ENCODE measurements at places on chromosomes 16 and 17.

- DNase-seq = no peak
Observed at GRCh38 chr17:82300707-82301270, 16.6 kb downstream of the CD7 start.

DNA sequence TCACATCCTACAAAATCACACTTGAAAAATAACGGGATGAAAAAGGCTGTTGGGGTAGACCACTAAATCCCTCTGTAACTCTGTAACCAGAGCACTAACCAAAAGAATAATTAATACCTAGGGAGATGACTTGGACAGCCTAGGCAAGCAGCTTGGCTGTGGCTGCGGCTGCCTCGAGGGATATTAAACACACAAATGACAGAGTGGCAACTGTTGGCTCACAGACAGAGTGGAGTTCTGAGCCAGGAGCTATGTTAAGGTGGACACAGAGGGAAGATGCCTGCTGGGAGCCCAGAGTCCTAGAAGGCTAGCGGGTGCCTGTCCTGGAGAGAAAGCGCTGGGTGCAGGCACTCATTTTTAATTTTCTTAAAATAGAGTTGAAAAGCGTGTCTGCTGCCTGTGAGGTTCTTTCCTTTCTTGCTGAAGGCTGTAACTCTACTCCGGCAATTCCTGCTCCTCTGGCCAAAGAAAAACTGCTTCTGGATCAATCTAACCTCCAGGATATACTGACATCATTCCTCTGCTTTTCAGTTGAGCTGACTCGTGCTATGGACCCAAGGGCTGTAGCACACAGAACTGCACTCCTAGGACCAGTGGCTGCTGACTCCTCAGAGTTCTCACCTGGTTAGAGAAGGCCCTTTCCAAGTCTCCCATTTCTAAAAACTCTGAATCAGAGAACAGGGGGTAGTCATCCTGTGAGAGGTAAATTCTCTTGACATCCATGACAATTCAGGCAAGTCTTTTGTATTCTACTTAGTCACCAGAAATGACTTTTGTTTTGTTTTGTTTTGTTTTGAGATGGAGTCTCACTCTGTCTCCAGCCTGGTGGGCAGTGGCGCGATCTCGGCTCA, 147.9 kb downstream of the STX8 start:
- DNase-seq = no peak

DNA sequence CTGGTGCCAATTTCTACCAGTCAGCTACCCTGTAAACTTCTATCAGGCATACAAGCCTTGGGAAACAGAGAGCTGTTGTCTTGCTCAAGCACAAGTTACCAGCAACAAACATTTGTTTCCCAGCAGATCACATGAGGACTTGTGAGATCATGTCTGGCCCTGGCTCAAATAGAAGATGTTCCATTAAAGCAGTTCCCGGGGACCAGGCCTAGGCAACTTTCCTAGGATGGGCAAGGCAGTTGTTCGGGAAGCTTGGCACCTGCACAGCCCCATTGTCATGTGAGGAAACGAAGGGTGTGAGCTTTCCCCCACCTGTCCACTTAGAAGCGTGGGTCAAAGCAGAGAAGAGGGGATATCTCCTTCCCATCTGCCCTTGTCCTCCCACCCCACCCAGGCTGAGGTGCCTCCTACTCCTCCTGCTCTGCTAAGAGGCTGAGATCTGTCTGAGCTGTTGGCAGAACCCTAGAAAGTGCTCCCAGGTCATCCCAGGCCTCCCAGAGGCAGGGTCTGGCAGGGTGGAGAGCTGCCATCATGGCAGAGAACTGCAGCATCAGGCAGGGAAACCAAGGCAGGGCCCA, 11.2 kb upstream of the SLC47A2 start:
- DNase-seq = no peak

GRCh38 chr17:49520386-49521087, 25.4 kb downstream of the NGFR start:
- DNase-seq = no peak

- no peak for DNase-seq
Observed at GRCh38 chr17:68437979-68438822, 19.1 kb downstream of the WIPI1 start.

DNA sequence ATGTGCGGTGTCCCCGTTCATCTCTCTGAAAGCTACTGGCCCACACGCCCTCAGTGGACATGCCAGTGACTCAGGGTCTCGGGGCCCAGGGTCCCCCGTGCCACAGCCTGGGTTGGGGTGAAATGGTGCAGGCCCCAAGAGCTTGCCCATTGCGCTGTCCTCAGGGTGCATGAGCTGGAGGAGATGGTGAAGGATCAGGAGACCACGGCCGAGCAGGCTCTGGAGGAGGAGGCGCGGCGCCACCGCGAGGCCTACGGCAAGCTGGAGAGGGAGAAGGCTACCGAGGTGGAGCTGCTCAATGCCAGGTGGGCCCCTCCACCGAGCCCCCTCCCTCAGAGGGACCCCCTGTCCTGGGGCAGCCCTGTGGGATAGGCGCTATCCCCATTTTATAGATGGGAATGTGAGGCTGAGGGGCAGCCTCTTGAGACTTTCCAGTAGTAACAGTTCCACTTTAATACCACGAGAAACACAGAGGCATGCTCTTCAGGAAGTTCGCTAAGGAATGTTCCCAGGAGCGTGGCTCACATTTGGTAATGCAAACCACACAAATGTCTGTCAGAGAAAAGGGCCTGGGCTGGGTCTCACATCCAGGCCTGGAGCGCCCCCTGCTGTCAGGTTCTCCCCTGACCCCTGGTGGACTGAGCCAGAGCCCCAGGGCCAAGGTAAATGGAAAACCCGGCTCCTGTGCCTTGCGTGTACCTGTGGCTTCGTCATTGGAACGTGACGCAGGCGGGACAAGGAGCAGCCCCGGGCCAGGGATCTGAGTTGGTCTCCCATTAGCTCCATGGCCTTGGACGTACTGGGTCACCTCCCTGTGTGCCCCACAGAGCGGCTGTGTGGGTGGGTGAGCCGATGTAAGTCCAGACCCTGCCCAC, 133.7 kb downstream of the RAB11FIP4 start:
- peak; percentile 76 for DNase-seq

GRCh38 chr17:61582593-61582992, 8.4 kb downstream of the NACA2 start:
- DNase-seq = no peak

DNA sequence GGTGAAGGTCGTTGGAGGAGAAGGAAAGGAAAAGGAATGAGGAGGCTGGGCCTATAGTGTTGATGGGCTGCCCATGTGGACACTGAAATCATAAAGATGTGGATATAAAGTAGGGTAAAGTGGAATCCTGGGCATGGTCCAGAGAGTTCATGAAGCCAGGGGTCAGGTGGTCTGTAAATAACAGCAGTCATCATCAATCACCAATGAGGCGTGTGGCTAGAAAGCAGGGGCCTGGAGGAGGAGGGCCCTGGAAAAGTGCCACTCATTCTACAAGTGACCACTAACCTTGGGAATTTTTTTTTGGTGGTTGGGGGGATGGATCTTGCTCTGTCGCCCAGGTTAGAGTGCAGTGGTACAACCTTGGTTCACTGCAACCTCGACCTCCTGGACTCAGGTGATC, 115.3 kb upstream of the NOL11 start:
- DNase-seq = no peak

DNA sequence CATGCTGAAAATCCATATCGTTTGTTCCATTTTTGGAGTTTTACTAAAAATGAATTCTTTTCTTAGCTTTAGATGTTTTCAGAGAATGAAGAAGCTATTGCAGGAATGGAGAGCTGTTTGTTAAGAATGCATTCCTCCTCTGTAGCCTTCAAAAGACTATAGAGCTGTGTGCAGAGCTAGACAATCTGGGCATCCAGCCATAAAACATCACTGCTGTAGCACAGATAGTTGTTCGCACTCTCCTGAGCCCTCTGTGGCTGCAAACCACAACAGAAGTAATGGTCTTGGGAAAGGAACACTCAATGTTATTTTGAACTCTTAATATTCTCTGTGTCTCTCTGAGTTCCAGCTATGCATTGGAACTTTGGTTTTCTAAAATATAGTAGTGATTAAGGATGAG, 4.9 kb downstream of the TNRC6C start:
- peak; percentile 14 for DNase-seq

- DNase-seq = no peak
Observed at GRCh38 chr16:397135-397661, at the start of gene NME4. TSS of gene NME4 (plus strand) at chr16:397199. CDS start at chr16:397223, 24 bp downstream.

- DNase-seq = no peak
Observed at GRCh38 chr17:49369760-49370159, 7.7 kb upstream of the ZNF652 start.

DNA sequence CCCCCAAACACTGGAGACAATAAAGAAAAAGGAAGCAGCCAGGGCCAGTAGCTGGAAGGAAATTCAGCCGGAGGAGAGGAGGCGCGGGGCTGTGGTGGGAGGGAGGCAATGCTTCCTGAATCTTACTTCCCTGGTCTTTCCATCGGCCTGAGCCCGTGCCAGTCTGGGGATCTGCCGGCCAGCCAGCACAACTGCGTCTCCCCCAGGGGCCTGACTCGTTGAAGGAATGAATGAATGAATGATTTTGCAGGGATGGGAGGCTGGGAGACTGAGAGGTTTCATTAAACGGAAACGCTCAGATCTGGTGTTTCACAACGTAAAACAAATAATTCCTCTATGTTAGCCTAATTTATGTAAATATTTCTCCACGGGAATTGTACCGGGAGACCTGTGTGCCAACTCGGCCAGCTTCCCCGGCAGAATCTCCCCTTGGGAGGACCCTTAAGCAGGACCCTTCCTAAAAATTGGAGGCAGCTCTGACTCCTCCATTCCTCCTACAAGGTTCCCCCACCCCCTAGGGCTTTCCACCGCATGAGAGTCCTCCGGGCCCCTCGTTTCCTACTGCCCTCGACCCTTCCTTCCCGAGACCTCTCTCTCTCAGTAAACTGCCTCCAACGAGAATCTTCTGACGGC, 1.3 kb upstream of the BAIAP2 start:
- no peak for DNase-seq

DNA sequence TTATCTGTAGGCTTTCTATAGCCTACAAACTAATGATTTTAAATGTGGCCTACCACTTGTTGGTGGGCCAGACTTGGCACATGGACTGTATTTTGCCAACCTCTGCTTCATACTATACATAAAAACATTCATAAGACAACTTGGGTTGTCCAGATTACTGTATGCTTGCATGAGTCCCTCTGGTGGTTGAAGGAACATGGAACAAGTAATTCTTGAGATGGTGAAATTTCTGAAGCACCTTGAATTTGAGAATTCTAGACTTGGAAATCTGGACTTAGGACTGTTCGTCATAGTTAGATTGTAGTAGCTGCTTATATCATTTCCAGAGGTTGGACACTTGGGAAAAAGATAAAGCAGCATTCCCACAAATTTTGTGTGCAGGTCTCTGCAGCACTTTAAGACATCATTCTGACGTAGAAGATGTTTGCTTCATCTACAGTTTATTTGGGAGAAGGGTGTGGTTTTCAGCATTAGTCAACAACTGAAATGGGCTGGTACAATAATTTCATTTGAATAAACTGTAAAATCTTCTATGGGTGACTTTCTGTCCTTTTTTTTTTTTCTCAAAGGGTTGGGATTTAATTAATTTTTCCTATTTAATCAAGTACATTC, 31.2 kb downstream of the NFATC3 start:
- DNase-seq = no peak

DNA sequence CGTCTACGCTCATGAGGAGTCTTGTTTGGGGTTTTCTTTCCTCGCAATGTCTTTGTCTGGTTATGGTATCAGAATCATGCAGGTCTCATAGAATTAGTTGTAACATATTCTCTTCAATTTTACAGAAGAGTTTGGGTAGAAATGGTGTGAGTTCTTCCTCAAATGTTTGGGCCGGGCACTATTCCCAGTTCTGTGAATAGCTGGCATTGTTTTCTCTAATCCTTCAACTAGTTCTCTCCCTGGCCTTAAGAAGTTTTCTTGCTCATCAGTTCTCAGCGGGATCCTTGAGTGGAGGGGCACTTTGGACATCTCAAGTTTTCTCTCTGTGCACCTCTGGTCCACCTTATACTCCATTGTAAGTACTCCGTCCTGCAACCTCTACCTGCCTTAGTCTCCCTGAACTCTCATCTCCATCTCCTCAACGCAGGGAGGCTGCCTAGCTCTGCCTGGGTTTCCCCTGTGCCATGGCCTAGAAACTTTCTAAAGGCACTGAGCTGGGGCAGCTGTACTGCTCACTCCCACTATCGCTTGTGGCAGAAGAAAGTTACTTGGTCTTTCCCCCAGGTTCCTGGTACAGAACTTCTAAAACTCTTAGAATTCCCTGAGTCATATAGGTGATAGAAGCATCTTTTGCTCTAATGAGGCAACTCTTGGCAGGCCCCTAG, 16.9 kb downstream of the NSMCE1 start:
- no peak for DNase-seq

DNA sequence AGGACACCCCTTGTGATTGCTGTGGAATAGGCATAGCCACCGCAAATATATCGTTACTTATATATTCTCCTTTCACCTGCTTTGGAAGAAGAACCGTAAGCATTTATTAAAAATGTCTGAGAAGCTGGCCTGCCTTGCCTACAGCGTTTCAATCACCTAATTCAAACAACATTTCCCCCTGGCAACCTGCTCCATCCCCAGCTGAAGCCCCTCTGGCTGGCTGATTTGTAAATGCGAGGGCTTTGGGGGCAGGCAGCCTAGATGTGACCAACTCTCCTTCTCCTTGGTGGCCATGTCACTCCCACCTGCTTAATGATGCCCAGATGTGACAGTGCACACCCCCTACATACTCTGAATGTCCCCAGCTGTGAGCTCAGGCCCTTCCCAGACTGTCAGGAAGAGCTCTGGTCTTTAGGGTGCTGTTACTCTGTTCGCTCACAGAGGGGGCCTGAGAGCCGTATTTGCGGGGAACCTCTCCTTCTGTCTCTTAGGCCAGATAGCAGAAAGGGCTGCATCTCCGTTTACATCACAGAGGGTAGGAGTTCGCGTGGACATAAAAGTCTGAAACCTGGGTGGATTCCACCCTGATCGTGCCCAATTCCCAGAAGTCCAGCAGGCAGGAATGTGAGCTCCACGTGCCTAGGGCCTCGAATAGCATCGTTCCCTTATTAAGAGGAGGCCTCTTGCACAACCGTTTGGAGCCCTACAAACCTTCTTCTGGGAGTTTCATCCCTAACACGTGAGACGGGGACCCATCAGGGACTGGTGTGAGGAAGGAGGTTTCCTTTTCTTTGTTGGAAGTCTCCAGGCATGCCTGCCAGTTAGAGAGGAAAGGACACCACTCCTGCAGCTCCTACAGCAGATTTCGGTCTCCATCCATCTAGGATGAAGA, 2.4 kb upstream of the SDK2 start:
- no peak for DNase-seq

Measured in stimulated activated CD4-positive, alpha-beta T cell treated with anti-CD3 and anti-CD28 coated beads, Interleukin-2, amount 100 ng/mL, for 4 hours (primary cell).